ENCODE measurements at places on chromosomes 4 and X. TPM values are rescaled to one million over a fixed set of nuclear protein-coding genes. Genes with fewer than 3 reads are reported as not detected.

DNA sequence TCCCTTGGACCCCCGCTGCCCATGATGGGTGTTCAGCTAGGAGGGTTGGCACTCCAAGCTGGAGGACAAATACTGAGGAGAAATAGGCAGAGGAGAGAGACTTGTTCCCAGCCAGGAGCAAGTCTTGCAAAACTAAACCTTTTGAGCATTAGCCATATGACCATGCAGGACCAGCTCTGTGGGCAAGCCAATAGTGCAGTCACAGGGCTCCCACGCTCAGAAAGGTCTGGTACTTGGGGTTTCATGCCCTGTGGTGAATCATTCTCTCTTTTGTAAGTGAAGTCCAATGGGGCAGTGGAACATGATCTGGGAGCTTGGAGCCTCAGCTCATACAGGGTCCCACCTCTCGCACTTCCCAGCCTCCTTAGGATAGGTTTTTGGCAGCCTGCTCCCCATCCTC is 300.9 kb downstream of the BCOR start:
- DNase-seq: no peak

GRCh38 chr4:86497131-86497530 is 97.0 kb upstream of the PTPN13 start:
- DNase-seq: no peak

DNA sequence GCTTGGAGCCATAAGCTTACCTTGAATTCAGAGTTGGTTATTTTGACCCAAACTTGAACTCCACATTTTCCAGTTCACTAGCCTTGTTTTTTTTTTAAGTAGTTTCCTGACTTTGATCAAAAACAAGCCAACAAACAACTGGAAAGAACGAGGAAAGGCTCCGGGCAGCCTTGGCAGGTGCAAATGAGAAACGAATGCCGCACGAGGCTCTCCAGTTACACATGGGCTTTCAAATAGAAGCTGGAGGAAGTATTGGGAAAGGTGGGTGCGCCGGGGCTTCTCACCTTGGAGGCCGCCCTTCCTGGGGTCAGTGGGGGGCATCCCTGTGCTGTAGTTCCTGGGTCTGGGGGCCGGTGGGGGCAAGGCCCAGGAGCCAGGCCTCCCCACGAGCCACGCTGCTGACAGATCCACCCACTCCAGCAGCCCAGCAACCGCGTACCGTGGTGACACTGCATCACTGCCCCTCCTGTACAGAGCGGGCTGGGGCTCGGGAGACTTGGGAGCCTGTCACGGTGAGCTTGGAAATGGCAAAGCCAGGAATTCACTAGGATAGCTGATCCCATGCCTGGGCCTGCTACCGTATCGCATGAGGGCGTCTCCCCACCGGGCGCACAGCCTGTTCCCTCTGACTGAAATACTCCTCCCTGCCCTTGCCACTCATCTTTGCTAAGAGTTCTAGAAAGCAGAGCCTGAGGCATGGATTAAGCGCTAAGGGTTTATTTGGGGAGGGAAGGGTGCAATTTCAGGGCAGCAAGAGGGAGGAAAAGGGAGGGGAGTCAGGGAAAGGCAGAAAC is 50.9 kb upstream of the ADRA2C start:
- DNase-seq: no peak

DNA sequence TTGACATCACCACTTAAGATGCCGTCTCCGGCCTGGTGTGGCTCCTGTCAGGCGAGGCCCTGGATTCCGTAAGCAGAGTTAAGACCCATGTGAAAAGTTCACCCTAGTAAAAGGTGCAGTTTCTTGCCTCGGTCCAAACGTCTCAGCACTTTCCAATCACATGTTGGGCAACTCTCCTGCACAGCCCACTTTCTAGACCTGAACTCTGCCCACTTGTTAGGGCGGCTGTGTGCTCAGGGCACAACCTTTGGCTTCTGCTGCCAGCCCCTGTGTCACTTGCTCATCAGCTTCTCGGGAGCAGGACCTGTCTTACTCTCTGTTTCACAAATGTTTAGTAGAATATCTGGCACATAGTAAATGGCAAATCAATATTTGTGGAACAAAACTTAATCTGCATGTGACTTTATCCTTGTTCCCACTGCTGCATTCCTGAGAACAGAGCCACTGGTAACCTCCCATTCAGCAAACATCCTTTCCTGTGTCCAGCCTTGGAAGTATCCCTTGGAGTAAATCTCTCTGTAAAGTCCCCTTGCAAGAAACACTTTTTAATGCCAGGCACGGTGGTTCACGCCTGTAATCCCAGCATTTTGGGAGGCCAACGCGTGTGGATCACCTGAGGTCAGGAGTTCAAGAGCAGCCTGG is 38.7 kb upstream of the SH3RF1 start:
- no peak for DNase-seq

DNA sequence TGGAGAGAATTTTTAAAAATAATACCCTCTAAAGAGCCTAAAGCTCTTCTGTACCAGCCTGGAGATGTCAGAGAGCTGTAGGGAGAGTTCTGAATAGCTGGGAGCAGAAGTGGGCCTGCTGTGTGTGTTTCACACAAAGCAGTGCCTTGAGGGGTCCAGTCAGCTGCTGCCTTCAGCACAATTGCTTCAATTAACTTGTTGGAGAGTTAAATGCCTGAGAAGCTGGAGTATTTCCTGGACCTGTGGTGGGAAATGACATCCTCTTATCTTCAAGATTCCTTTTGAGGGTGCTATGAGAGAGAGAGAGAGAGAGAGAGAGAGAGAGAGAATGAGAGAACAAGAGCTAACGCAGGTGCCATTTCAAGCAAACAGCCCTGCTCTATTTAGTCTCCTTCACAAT is 96.2 kb upstream of the IL1RAPL2 start:
- no peak for DNase-seq

DNA sequence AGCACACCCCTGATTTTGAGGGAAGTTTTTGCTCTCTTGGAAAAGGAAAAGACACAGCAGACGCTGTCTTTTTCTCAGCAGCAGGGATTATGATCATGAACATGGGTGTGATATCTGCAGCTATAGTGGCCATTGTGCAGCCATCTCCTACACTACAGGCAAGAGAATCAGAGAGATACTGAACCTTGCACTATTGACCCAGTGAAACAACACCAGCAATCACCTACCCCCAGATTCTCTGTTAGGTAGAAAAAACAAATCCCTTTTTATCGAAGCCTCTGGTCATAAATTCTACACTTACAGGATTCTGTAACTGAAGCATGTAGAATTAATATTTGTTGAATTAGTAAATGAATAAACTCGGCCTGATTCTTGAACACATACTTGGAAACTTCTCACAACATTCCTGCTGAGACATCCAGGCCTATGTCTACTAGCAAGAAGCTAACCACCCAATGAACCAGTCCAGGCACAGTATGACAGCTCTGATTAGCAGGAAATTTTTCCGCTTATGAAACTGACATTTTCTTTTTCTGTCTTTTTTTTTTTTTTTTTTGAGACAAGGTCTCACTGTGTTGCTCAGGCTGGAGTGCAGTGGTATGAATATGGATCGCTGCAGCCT is 5.0 kb upstream of the AFAP1 start:
- no peak for DNase-seq

GRCh38 chr4:143626134-143626911 is 74.2 kb downstream of the FREM3 start:
- DNase-seq: peak; percentile 68

The MAGEB17 gene
- polyA plus RNA-seq: not detected

The GATA1 gene
- 0.80 TPM for polyA plus RNA-seq

The TBC1D8B gene
- polyA plus RNA-seq: 6.9 TPM

The TCEAL7 gene
- polyA plus RNA-seq: 48.3 TPM

The XG gene
- 0.35 TPM for polyA plus RNA-seq

All from right renal pelvis (tissue), 4 donors.